ENCODE measurements at places on chromosomes 1 and 21.

DNA sequence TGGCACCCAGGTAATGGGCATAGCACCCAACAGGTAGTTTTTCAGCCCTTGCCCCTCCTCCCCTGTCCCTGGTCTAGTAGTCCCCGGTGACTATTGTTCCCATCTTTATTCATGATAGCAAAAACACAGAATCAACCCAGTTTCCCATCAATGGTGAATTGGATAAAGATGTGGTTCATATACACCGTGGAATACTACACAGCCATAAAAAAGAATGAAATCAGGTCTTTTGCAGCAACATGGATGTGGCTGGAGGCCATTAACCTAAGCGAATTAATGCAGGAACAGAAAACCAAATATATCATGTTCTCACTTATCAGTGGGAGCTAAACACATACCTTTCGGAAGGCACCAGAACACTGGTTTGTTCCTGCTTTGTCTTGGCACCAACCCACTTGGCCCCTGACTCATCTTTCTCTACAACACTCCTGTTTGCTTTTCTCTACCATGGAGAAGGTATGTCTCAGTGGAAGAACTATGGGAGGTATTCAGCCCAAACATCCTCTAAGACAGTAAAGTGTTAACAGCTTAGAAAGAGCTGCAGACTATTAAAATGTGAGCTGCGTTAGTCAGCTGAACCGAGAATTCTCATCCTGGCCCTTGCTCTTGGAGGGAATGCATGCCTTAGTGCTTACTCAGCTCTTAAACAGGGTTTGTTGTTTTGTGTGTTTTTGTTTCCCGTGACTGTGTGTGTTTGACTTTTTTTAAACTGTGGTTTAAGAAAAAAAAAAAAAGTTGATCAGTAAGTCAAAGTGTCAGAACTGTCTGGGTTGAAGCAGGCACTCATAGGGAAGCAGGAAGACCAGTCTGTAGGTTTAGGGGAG, 203.0 kb downstream of the TOMM20 start:
- ATAC-seq = peak; percentile 62

- no peak for ATAC-seq
Measured at GRCh38 chr1:26839339-26839722, 12.8 kb downstream of the ZDHHC18 start.

GRCh38 chr1:75132242-75132811, 1.9 kb upstream of the LHX8 start:
- no peak for ATAC-seq

DNA sequence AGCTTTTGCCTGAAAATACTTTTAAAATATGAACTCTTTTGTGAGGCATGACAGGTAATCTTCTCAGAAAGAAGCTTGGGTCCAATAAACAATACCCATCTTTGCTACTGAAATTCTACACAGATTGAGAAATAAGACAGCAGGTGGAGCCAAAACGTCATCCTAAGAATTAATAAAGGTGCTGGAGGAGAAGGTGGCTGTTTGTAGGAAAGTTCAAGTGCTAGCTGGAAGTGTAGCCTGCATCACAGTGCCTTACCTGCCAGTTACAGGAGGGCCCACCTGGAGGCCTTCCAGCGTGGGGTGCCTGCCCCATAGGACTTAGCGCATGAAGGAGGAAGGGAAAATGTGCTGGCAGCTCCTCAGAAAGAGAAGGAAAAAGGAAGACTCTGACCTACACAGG, 93.7 kb downstream of the TTC3 start:
- no peak for ATAC-seq

DNA sequence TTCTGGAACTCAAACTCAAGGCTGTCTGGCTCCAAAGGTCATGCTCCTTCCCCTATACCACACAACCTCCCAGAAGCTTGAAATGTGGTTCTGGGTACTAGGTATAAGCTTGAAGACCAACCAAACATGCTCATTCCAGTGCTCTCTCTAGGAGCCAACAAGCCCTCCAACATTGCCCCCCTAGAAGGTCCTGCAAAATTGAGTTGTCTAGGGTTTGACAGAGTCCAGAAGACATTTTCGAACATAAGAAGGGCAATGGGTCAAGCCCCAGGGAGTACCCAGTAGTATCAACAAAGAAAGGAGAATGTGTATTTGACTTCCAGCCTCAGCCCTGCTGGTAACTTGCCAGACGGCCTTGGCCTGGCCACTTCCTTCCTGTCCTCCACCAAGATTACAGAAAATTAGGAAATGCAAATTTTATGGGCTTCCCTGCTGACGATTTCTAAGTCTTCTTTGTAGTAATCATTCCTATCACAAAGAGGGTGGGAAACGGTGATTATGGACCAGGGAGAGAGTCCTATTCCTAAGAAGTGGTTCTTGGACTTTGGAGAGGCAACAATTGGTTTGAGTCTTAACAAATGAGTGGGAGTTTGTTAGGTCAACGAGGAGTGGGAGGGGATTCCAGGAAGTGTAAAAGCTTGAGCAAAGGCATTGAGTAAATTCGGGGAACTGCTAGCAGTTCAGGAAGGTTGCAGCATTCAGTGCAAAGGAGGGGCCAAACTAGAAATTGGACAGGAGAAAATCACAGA, 18.7 kb upstream of the SLAMF1 start:
- peak; percentile 50 for ATAC-seq

DNA sequence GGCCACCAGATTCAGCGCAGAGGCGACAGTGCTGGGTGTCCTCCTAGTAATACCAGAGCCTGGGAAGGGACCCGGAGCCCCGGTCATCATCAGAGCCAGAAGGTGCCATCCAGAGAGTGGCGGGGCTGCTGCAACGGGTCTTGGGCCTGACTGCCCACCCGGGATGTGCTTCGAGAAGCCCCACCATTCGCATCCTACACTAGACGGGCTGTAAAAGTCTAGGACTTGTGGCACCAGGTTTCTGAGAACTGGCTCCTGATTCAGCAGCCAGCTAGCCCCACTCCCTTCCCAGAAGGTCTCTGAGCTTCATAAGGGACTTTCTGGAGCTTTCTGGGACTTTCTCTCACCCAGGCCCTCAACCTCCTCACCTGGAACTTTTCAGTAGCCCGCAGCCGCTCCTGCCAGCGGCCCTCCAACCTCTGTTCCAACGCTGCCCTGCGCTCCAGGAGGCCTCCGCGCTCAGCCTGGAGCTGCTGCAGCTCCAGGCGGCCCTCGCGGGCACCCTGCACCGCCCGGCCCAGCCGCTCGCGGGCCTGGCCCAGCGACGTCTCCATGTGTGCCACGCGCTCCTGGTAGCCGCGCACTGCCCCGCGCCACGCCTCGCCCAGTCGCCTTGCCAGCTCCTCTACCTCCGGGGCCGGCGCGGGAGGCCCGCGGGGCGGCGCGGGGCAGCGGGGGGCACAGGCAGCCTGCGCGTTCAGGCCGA, 940 bp downstream of the NES start:
- ATAC-seq = no peak

- no peak for ATAC-seq
Measured at GRCh38 chr1:201146626-201147390, 7.5 kb downstream of the TMEM9 start.

- ATAC-seq = no peak
Measured at GRCh38 chr21:25323356-25323949, 283.8 kb downstream of the MRPL39 start.

DNA sequence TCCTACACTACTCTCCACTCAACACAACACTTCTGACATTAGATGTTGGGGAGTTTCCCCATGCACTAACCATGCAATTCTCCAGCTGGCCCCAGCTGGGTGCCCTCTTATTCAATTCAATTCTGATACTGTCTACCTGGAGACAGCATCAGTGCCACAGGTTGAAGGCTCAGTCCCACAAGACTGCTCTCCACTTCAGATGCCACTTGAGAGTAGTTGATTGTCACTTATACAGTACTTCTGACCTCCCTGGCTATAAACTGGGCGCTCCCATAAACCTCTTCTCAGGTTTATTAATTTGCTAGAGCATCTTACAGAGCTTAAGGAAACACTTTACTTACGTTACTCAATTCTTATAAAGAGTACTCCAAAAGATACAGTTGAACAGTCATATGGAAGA, 442.3 kb downstream of the LRRIQ3 start:
- no peak for ATAC-seq

DNA sequence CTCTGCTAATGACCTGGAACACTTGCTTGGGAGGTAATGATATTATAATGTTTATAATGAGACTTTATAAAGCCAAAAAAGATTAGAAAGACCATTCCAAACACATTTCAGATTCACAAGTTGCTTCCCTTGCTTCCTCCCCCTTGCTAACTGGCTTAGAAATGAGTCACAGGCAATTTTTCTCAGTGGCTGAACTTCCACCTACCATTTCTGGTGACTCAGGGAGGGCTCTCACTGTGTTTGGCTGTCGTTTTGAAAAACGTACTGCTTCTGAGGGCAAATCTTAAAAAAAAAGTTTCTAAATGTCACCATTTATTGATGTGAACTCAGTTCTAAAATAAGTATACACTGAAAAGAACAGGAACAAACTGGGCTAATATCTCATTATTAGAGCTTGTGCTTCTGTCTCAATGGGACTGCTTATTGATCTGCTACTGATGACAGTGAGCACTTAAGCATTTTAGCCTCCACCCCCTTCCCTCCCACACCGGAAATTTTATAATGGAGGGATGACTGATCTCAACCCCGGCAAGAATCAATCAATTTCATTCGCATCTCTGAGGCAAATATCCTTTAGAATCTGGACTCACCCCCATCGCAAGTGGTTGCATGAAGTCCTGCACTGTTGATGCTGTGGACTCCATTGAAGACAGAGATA, 278.3 kb downstream of the KCTD3 start:
- no peak for ATAC-seq

DNA sequence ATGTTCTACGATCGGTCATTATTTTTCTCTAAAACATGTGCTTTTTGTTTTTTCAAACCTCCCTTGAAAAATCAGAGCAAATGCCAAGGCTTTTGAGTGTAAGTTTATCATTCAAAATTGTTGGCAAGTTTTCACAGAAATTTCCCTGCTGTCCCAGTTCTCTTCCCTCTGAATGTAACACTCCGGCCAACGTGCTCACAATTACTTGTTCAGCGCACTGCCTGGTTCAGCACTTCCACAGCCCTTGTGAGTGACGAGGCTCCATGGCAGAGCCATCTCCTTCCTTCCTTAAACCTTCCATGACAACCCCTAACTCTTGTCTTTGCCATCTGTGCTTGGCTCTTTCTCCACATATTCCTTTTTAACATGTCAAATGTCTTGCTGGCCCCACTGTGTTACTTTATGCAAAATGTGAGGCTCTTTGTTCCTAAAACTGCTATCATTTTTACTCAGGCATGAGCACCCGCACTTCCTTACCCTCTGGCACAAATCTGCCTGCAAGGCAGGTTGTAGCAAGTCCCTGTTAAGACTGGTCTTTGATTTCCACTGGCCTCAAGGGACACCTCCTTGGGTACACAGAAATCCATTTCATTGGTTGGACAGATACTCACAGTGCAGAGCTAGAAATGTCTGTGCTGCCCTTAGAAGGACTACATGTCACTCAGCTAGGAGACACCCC, 142.8 kb downstream of the HUNK start:
- no peak for ATAC-seq

DNA sequence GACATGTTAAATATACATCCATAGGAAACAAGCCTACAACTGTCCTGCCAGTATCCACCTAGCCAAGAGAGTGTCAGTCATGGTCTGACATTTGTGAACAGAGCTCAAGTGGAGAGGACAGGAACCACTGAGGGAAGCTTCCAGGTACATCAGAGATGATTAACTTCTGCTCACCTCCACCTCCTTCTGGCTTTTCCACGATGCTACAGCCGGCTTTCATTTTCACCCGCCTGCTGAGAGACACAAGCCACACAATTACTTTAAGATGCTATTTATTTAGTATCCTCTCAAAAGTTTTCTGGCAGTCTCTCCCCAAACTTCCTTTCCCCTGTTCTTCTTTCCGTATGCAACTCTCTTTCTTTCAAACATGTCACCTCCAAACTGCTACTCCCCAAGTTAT, 2.1 kb downstream of the ETV3 start:
- no peak for ATAC-seq

DNA sequence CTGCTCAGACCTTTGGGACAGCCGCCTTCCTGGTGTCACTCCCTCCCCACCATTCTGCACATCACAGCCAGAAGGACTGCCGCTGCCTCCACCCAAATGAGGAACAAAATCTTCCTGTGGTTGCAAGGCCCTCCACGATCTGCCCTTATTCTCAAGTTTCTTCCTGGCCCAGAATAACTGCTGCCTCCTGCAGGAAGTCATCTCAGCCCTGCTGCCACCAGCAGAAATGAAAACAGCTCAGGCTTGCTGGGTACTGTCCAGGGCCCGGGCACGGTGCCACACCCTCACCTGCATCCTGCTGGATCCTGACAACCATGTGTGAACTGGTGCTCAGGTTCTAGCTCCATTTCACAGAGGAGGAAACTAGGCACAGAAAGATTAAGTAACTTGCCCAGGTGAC, 2.8 kb downstream of the CLDN19 start:
- peak; percentile 12 for ATAC-seq

DNA sequence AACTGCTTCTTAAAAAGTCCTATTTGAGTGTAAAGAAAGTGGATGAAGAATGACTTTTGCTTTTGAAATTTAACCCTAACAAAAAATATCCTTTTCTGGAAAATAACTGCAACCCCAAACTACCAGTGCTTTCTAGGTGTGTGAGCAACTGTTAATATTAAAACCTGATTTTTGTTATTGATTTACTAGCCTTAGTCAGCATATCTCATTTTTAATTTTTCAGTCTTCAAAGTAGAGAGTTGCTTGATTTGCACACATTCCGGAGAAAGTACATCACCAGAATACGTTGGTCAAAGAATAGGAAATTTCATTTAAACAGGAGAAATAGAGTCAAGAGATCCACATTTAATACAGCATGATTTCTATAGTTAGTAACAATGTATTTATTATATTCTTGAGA, 141.8 kb upstream of the ADAMTS5 start:
- ATAC-seq = no peak

- ATAC-seq = no peak
Measured at GRCh38 chr1:30661311-30661710, 62.1 kb downstream of the MATN1 start.

GRCh38 chr1:221172841-221173240, 293.6 kb downstream of the HLX start:
- ATAC-seq = no peak

DNA sequence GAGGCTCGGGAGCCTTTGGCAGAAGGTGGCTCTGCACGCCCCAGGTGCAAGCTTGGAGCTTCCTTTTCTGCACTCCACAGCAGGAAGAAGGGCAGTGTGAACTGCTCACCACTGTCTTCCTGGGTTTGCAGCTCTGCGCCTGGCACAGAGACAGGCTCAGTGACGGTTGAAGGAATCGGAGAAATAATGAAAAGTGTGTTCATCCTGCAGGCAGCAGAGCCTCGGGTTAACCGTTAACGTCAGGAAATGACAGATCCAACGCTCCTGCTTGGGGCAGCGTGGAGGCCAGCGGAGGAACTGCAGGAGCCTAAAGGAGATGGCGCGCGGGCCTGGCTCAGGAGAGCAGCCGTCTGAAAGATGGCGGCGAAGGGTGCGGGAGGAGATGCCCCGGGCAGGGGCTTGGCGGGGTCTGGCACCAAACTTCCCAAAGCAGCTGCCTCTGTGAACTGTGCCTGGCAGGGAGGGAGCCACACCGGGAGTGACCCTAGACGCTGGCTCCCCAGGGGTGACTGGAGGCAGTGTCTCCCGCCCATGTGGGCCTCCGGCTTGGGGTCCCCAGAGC, 10.9 kb upstream of the SAMD11 start:
- no peak for ATAC-seq

DNA sequence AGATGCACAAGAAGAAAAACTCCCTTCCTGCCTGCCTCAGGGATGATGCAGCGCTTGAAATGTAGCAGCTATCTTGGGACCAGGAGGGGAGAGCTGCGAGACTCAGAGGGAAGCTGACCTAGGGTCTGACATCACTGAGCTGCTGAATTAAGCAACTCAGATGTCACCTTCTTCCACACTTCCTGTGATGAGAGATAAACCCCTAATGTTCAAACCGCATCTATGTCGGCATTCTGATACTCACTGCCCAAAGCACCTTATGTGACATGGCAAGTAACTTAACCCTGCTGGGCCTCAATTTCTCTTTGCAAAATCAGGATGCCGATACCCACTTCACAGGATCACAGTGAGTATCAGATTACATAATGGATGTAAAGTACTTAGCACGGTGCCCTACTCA, 9.1 kb upstream of the AK2 start:
- ATAC-seq = no peak

All from gastroesophageal sphincter (tissue), 4 donors.